Umbilical cord (tissue), 2 donors: ENCODE measurements at places on chromosomes 3 and 15. TPM values are rescaled to one million over a fixed set of nuclear protein-coding genes. Genes with fewer than 3 reads are reported as not detected.
A peak's percentile ranks its signal among the peaks of the same experiment; 100 is the strongest.

Gene COLQ
- 0.72 TPM for total RNA-seq

Gene LOXL1
- total RNA-seq, result 212 TPM

Gene RBP2
- total RNA-seq, result not detected

DNA sequence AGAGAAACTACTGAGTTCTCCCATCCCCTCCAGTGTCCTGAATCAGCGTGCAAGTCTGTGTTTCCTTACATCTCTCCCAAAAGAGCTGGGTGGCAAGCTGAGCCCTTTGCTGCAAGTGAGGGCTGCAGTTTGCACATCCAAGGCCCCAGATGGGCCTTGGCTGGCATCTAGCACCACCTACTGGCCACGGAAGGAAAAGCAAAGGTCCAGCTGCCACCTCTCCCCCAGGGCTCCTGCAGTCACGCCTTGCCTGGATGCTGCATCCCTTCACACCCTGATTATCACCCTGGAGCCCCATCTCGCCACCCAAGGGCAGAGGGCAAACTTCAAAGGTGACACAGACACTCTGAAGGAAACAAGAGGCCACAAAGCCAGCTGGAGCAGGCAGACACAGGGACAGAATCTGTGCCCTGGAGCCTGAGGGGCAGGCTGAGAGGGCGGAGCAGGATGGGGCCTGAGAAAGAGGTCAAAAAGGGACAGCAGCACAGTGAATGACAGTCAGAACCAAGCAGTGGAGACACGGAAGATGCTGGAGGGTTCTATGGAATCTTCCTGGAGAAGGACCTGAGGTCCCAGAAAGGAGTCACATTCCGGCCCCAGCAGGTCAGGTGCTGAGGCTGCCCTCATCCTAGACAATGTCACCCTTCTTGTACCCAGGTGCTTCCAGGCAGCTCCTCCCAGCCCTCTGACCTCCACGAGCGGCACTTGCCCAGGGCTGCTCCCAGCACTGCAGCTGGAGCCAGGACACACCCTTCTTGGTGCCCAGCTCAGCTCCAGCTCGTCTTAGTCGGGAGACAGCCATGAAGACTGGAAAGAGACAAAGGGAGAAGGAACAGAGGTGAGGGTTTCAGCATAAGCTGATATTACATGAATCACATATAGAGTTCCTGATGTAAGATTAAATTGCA lies 18.3 kb upstream of the NTRK3 start:
- peak; percentile 71 for DNase-seq

- no peak for DNase-seq
Measured at GRCh38 chr3:8653800-8654408, 9.3 kb upstream of the SSUH2 start.

DNA sequence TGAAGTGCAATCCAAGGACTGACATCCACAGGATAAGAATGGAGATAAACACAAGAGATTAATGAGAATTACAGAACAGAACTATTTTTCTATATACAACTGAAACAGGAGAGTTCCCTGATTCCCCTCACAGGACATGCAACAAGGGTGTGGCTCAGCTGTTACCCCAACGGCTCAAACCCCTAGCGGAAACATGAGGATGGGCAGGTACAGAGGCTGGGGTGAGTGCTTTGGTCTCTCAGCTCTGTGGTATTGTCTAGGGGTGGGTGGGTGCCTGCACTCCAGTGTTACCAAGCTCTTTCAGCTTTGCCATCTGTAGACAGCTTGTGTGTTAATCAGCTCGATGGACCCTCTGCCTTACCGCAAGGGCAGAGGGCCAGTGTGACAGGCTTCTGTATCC lies 17.8 kb upstream of the LRIG1 start:
- no peak for DNase-seq

DNA sequence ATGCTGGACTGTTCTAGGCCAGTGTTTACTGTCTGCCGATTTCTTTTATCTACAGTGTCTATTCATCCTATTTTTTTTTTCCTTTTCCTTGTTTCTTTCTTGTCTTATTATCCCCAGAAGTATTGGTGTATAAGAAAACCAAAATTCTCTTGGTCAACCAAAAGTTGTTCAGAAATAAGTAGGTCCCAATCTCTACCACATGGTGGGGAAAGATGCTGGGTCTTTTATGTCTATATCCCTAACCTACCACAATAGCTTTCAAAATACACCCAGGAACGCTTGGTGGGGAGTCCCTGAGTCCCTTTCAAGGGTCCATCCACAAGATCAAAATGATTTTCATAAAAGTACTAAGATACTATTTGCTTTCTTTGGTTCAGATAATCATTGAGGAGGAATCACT lies 225.6 kb downstream of the CLSTN2 start:
- DNase-seq, result no peak

DNA sequence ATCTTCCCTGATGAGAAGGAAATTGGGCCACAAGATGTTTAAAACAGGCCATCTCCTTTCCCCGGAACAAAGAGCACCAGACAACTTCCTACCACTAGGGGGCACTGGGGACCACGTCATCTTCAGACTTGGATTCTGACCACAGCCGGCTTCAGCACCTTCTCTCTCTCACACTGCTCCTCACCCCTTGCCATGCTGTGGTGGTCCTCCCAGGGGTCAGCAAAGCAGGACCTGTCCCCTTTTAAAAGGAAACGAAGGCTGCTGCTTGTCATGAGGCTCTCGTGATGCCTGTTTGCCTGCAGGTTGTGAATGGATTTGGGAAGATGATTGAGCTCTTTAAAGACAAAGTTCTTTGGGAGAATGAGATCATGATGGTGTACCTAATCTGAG lies 16.2 kb downstream of the RFT1 start:
- peak; percentile 84 for DNase-seq

DNA sequence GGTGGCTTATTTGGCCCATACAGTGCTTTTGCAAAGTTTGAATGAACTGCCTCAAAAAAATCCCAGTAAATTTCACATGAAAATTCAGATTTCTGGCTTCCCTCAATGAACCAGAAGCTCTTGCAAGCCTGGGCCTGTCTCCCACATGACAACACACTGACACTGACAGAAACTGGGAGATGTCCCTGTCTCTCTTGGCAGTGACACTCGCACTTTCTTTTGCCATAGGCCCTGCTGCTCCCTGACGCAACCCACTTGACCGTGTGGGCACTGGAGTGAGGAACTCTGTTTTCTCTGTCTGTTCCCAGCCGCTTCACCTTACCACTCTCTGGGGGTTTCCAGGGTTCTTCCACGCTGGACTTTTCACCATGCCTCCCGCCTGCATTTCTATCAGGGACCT lies 524.5 kb downstream of the SHQ1 start:
- no peak for DNase-seq

DNA sequence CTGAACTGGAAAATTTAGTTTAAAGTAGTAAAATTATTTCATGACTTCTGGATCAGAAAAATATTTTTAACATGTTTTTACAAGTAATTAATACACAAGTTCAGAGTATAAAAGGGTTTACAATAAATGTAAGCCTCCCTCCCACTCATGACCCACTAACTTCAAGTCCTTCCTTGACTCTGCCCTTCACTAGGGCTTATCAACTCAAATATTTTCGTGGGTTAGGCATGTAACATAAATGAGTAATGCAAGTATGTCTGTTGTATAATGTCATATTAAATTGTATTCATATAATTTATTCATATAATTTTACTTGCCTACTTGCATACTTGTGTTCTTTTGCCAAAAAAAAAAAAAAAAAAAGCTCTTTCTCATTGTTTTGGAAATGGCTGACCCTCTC lies 3.4 kb upstream of the OPA1 start:
- DNase-seq, result no peak

- peak; percentile 75 for DNase-seq
Measured at GRCh38 chr15:57235873-57236272, 140.4 kb upstream of the CGNL1 start.

GRCh38 chr3:179414804-179415203 lies 36.5 kb downstream of the GNB4 start:
- DNase-seq, result no peak

DNA sequence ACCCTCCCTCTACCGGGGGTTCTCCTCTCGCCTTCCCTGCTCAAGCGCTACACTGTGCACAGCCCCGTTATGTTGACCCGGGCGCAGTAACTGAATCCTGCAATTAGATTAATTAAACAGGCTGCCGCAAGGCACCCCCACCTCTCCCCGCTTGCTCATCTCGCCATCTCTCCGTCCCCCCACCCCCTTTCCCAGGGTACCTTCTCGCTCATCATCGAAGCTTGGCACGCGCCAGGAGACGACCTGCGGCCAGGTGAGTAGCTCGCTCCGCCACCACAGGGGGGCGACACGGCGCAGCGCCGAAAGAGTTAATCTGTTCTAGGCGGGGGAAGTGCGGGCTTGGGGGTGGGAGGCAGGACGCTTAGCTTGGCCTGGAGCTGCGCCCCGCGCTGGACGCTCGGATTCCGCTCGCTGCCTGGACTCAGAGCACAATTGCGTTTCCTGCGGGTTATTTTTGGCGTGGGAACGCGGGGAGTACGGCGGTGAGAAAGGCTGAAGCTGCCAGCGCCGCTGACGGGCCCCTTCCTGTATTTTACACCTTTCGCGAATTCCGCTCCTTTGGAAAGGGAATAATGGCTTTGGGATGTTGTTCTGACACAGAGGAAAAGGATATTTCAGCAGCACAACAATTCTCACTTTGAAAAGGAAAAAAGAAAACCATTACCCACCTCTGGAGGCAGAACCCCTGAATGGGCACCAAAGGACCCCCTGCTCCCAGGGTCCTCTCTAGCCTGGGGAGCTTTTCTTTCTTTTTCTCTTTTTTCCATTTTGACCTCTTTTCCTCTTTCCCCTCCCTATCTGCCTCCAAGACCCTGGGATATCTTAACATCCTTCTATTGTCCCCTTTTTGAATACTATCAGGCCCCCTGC lies 1.5 kb downstream of the DLL4 start:
- peak; percentile 38 for DNase-seq

DNA sequence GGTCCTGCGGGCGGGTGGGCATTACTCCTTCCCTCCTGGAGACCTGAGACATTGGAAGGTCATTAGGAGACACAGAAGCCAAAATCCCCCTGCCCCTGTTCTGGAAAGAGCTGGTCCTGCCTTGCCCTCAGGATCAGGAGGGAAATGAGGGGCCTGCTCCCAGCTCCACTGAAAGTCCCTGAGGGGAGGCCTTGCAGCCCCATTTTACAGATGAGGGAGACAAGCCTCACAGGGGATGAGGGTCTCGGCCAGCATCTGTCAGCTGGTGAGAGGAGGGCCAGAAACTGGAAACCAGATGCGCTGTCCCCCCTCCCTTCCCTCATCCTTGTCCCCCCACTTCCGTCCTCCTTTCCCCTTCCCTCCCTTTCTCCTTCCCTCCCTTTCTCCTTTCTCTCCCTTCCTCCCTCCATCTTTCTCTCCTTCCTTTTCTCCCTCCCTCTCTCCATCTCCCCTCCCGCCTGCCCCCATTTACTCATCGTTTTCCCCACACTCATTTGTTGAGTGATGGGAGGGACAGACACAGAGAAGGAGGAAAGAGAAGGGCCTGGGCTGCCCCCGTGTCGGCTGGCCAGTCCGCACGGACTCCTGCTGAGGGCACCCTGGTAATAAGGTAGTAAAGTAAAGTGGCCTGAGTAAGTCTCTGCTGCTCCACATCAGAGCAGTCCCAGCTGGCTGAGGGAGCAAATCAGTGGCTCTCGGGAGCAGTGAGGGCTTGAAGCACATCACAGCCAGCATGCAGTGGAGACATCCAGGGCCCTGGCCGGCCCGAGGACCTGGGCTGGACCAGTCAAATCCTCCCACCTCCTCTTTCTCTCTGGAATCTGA lies 112.4 kb upstream of the ALDH1A3 start:
- DNase-seq, result no peak
